Activated CD4-positive, alpha-beta T cell treated with anti-CD3 and anti-CD28 coated beads for 24 hours (primary cell): ENCODE measurements at places on chromosomes 5 and 9.

- DNase-seq, result no peak
These were observed 215.5 kb upstream of the TNC start for GRCh38 chr9:115333277-115334070.

DNA sequence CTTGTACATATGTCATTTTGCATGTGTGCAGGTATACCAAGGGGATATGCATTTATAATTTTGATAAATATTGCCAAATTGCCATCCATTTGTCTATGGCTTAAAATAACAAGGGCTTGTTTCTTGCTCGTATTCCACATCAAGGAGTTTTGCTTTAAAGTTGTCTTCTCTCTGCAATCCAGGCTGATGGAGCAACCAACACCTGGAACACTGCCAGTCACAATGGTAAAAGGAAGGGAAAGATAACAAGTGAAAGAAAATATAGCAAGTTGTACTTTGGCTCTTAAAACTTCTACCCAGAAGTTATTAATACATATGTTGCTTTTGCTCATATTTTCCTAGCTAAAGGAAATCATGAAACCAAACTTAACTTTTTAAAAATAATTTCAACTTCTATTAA, 156.9 kb downstream of the UNC13B start:
- no peak for DNase-seq

DNA sequence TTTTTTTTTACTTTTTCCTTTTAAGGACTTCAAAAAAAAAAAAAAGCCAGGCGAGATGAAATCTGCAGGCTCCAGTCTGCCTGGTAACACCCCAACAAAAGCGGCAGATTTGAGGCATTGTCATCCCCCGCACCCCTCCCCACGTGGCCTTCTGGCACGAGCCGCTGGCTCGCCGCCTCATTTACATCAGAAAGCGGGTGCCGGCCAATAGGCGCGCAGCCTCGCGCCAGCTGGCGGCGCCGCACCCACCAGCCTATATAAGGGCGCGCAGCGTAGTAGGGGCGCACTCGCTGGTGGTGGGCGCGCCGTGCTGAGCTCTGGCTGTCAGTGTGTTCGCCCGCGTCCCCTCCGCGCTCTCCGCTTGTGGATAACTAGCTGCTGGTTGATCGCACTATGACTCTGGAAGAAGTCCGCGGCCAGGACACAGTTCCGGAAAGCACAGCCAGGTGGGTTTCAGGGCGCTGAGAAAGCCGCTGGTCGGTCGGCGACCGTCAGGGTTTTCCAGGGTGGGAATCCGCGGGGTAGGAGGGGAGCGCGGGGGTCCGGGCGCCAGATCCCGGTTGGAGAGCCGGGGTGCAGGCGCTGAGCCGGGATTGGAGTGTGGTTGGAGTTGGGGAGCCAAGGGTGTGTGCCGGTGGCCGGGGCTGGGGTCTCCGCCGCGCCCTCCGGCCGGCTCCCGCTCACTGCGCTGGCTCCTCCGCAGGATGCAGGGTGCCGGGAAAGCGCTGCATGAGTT, at the start of gene GADD45G:
GADD45G (plus strand) TSS at position 284 of the 736 bp plus-strand sequence; CDS start at position 394, 110 bp downstream.
- peak; percentile 71 for DNase-seq

DNA sequence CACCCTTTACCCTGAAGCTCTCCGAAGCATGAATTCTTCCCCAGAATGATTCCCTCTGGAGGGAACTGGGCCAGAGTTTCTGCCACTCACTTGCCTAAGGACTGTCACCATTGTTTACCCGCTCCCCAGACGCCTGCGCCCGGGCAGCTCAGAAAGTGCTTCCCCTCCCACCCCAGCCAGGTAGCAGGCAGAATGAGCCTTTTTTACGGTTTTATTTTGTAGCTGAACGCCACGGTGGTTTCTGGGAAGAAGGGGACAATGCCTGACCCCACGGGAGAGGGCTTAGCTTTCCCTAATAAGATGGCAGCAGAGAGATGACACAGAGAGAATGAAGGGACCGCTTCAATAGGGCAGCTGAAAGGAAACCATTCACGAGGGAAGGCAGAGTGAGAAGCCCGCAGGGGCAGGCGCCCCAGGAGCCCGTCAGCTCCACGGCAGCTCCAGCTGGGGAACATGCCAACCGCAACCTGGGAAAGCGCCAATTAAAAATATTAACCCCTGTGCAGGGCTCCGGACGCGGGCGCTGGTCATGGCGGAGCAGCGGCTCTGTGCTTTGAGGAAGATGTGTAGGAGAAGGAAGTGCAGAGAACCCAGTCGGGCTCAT, 20.4 kb upstream of the NTNG2 start:
- DNase-seq, result no peak

GRCh38 chr9:127912882-127913281, 4.0 kb downstream of the ST6GALNAC4 start:
- DNase-seq, result no peak

DNA sequence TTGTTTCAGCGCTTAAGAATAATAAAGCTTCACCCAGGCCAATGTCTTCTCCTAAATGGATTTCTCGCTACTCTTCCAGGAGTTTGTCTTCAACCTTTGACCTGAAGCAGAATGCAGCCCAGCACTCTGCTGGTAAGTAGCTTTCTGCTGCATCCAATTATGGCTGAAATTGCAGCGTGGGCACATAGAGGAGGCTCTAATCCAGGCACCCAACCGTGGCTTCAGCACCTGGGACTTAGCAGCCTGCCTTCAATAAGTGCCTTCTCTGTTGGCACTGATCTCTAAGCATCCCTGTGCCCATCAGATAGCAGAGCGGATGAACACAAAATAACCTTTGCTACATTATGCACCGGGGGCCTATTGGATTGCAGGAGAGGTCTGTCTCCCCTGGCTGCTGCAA, 105.2 kb downstream of the TRIM32 start:
- DNase-seq, result no peak

- DNase-seq, result no peak
These were observed 414.1 kb downstream of the ACTL7B start for GRCh38 chr9:108441726-108442125.

GRCh38 chr5:77015938-77016569, 14.2 kb upstream of the AGGF1 start:
- DNase-seq, result no peak

DNA sequence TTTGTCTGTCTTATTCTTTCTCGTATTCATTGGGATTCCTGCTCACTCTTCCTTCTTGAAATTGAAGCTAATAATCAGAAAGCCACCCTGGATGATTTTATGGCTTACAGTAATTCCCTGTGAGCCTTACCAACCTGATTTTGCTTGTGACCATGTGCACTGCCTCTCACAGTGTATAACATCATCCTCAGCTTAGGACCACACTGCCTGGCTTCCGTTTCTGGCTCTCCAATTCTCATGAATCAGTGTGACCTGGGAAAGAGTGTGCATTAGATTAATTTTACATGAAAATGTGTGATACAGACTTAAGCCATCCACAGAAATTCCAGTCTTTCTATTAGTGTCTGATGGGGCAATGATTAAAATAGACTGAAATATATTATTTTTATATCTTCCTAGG, 126.8 kb upstream of the DMRT1 start:
- DNase-seq, result no peak

GRCh38 chr5:124599028-124599973, 147.1 kb downstream of the ZNF608 start:
- DNase-seq, result no peak

- DNase-seq, result no peak
These were observed 238.9 kb downstream of the CACNA1B start for GRCh38 chr9:138116521-138116920.

- DNase-seq, result no peak
These were observed 1.9 kb upstream of the RGMB start for GRCh38 chr5:98771382-98772109.

DNA sequence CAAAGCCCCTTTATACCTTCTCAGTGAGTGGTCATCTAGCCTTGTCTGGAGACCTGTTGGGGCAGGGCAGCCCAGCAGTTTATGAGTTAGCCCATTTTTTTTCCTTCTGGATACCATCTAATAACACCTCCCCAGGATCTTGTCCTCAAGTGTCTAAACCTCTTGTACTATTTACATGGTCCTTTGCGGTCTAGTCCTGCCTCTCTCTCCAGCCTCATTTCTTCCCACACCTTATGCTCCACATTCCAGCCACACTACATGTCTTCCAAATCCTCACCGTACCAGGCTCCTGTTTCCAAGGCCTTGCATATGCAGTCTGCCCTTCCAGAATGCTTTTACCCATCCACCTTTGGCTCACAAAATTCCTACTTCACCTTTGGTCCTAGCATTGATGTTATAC, 77.2 kb downstream of the ADRB2 start:
- DNase-seq, result no peak

- no peak for DNase-seq
These were observed 39.0 kb downstream of the HRH2 start for GRCh38 chr5:175696855-175697198.

- DNase-seq, result no peak
These were observed 49.2 kb upstream of the RPL26L1 start for GRCh38 chr5:172909931-172910502.

- DNase-seq, result no peak
These were observed 3.2 kb downstream of the ZNF366 start for GRCh38 chr5:72503888-72504491.

GRCh38 chr9:76137931-76138330, 247.5 kb downstream of the PCSK5 start:
- no peak for DNase-seq

DNA sequence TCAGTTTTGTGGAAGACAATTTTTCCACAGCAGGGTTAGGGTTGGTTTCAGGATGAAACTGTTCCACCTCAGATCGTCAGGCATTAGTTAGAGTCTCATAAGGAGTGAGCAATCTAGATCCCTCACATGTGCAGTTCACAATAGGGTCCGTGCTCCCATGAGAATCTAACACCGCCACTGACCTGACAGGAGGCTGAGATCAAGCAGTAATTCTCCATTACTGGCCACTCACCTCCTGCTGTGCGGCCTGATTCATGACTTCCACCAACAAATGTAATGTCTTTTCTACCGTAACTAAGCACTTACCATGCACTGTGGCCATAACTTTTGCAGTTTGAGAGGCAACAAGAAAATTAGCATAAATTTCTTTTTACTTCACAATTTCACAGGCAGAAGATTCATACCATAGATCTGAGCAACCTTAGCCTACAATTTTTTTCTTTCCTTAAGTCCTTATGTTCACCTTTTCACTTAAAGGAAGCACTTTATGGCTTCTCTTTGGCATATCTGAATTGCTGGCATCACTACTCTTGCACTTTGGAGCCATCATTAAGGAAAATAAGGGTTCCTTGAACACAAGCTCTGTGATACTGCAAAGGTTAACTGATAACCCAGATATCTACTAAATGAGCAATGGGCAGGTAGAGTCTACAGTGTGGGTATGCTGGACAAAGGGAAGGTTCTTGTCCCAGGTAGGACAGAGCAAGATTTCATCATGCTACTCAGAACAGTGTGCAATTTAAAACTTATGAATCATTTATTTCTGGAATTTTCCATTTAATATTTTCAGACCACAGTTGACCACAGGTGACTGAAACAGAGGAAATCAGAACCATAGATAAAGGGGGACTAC, 83.0 kb upstream of the IFNK start:
- no peak for DNase-seq

- DNase-seq, result peak; percentile 49
These were observed 34.7 kb downstream of the SHOC1 start for GRCh38 chr9:111759762-111760639.

DNA sequence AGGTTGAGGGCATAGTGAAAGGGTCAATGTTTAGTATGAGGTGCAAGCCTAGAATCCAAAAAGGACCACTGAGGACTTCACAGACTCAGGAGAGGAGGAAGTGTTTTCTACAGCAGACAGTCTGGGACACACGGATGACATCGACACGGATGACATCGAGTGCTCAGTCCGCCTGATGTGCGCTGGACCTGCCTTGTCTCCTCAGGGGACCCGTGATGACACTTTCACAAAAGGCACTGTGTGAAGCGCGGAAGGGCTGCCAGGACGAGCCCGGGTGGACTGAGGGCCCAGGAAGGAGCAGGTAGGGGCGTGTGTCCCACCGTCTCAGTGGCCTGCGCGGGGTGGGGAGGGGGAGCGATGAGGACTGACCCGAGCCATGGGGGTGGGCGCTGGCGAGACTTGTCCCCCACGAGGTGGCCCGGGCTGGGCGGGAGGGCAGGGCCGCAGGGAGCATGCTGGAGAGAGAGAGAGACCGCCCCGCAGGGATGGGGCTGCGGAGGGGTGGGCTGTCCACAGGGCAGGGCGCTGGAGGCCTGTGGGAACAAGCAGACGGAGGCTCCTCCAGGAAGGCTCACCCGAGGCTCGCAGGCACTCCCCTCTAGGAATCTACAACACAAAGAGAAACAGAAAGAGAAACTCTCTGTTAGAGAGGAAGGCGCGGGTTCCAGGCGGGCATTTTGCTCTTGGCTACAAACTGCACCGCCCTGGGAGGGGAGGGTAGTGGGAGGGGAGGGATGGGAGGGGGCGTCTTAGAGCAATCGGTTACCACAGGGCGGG, 54.9 kb downstream of the USP20 start:
- DNase-seq, result peak; percentile 63

DNA sequence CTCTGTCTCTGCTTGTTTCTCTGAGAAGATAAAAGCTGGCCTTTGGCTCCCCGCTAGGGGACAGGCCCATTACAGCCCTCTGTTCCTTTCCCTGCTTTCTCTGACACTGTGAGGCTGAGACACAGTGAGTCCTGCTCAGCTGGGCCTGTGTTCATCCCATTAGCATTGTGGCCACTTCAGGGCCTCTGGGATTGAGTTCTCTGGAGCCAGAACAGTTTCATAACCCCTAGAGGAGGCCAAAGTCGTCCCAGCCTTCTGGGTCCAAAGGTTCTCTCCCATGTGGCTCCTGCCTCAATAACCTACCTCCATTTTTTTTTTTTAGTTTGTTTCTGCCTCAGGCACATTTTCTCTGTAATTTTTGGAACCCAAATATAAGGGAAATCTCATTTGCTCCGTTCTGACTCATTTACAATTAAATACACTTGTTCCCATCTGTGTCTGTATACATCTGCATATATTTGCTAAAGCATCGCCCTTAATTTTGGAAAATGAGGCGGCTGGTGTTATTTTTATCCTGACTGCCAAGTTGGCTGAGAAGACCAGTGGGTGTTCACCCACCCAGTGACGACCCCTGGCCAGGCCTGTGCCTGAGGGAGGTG, 27.3 kb upstream of the CTNNA1 start:
- DNase-seq, result no peak

GRCh38 chr9:37417252-37417803, 5.2 kb upstream of the GRHPR start:
- DNase-seq, result no peak

DNA sequence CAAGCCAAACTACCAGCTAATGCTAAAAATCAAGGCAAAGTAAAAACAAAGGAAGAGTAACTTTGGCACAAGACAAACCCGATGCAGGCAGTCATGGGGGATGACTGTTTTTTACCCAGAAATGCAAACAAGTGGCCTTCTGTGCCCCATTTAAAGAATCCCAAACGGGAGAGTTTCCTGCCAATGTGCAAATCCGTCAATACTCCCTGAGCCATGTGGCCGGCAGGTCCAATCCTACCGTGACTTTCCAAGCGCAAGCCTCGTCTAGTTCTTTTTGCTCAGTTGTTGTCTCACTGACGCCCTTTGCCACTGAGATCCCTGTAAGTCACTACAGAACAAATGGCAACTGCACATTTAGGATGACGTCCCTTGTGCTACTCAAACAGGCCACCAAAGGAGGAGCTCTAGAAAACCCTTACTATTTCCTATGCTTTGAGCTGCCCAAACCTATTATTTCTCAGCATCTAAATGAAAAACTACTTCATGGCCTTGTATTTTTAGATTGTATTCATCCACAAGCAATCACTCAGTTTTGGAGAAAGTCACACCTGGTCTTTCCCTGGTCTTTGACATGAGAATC, 43.4 kb downstream of the OTULIN start:
- DNase-seq, result no peak
